Stimulated activated CD4-positive, alpha-beta T cell treated with anti-CD3 and anti-CD28 coated beads, Interleukin-1b, Interleukin-23, amount 100 ng/mL, for 4 hours (primary cell): ENCODE measurements at places on chromosomes 11 and 22.

- no peak for DNase-seq
Observed at GRCh38 chr11:121129362-121130340, 28.6 kb downstream of the TECTA start.

DNA sequence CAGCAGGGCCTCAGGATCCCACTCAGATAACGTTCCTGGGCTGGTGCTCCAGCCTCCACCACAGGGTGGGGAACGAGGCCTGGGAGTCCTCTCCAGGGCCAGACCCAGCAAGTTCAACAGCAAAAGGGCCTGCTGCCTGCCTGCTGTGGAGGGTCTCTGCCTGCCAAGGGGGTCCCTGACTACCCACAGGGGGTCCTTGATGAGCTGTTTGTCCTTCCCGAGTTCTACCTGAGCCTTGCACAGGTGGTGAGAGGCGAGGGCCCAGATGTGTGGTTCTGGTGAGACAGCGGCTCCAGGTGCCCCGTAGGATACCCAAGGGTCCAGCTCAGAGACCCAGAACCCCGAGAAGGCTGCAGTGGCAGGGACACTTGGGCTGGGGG, 4.4 kb downstream of the DUSP8 start:
- DNase-seq = no peak

- DNase-seq = peak; percentile 0
Observed at GRCh38 chr11:122202951-122203456, 87.0 kb upstream of the BLID start.

DNA sequence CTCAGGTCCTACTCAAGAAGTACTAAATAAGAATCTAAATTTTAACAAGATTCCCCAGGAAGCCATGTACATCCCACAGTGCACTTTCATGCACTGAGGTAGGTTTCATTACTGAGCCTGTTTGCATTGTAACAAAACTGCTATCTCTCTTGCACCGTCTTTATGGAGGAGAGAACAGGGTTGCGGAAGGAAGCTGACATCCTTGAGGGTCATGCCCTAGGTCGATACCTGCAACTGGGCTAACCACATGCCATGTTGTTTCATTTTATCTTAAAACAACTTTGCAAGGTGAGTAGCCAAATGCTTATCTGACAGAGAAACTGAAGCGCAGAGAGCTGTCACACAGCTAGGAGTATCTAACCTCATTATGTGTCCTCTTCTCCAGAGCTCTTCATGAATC, 656.3 kb upstream of the TENM4 start:
- no peak for DNase-seq

DNA sequence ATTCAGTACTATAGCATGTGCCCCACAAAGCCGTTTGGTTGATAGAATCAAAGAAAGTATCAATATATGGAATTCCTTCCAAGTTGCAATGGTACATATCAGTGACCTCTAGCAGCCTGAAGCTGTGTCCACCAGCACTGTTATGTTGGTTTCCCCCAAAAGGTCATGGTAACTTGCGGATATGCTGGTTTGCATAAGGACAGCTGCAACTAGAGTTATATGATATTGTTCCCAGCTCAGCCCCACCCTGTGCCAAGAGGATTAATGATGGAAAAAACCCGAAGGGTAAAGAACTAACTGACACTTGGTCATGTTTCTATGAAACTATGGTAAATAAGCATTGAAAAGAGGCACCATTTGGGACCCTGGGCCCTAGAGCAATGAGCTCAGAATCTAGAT, 93.5 kb downstream of the PDHX start:
- DNase-seq = no peak

DNA sequence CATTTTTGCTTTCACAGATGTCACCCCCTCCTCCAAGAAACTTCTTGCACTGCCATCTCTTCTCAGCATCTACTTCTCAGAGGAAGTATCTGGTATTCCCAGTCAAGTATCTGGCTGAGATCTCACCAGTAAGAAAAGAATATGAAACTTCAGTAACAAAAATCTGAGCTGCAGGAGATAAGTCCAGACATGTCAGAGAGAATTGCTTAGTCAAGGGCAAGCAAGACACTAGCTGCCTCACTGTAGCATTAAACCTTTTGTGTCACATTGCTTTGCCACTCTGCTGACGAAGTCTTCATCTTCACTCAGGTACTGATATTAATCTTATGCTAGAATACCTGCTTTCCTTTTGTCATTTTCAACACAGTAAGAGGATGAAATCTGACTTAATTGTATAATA, 70.6 kb upstream of the ZC3H12C start:
- no peak for DNase-seq

DNA sequence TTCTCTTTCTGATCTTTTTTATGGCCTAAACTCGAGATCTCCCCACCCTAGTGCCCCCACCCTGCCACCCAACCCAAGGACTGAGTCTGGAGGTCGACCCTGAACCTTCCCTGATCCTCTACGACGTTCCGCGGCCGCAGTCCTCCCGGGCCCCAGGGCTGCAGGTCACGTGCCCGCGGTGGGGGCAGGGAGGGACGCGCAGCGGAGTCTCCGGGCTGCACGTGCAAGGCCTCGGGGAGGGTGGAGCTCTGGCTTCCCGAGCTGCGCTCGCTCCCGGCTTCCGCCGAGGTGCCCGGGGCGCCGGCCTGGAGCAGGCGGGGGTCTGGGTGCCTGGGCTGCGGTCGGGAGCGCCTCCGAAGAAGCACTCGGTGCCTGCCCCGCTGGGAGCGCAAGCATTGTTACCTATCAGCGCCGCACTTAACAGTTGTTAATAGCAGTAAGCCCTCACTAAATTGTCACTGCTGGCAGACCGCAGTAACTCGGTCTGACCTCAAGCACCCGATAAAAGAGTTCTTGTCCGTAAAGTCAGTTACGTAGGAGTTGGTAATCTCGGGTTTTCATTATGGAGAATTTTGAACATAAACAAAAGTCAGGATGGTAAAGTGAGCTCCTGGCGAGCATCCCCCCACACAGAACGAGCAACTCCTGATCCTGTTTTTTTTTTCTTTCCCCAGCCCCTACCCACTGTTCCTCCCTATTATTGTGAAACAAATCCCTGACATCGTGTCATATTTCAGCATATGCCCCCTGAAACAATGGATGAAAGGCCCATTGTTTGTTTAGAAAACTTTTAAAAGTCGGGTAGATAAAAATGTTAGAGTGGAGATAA, 69.7 kb upstream of the EP300 start:
- DNase-seq = peak; percentile 67

DNA sequence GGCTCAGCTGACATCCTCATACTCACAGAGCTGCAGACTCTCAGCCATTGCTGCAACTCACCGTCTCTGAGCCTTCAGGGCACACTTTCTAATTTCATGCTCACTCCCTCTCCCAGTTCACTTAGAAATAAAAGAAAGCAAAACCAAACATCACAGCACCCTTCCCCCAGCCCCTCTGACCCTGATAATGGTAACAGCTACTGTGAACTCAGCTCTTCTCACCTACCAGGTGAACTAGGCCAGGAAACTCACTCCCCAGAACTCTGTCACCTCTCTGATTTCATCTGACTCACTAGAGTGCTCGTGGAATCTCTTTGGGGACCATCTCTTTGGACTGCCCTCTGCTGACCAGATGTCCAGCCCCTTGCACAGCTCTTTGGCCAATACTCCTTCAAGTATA, 14.5 kb upstream of the PARVA start:
- no peak for DNase-seq

GRCh38 chr11:99098751-99099150, 78.0 kb downstream of the CNTN5 start:
- no peak for DNase-seq

- no peak for DNase-seq
Observed at GRCh38 chr22:21094911-21095772, 49.4 kb downstream of the LRRC74B start.

GRCh38 chr11:6889835-6890234, 2.5 kb downstream of the OR2D2 start:
- no peak for DNase-seq

- DNase-seq = no peak
Observed at GRCh38 chr11:69819541-69820070, 390 bp upstream of the FGF3 start.

DNA sequence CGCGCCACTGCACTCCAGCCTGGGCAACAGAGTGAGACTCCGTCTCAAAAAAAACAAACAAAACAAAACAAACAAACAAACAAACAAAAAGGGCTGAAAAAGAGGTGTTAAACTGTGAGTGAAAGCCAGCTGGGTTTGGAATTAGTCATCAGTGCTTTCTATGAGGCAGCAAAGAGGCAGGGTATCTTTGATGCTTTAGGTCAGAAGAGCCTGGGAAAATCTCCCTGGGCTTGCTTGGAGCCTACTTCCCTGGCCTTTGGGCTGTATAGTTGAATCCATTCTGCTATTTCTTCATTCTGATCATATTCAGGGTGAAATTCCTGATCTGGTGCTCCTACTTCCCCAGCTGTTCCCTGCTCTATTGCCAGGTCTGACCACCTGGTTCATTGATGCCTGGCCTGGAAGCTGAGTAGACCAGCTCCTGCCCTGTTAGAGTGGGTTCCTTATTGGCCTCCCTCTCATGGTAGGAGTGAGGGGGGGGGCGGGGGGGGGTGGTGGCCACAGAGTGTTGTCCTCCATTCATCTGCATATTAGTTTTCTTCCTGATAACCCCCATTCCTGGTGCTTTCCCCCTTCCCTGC, 65.6 kb downstream of the INSC start:
- no peak for DNase-seq

DNA sequence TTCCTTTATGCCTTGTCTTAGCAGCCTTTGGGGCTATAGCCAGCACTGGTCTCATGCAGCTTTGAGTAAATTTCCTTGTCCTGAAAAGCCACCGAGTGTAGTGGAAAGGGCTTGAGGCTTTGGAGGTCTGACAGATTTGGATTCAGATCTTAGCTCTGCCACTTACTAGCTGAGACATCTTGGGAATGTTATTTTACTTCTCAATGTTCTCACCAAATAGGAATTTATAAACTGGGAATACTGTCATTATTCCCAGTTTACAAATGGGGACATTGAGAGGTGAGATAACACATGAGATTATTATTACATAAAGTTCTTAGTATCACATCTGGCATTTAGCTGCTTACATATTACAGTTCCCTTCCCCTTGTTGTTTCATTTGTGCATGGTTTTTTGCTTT, 95.5 kb downstream of the COMMD9 start:
- no peak for DNase-seq

DNA sequence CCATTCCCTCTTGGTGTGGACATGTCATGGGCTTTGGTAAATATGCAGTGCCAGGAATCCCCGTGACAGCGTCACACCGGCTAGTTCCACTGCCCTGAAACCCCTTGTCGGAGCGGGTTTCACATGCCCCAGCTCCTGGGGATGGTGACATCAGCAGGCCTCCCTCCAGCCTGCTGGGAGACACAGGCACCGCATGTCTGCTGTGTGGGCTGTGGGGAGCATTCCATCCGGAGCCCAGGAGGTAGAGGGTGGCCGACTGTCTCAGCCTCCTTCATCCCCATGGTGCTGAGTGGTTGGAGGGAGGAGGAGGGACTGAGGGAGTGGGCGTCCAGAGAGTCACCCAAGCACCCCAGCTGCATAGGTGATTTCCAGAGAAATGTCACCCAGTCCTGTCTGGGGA, 1161.1 kb downstream of the BRD1 start:
- no peak for DNase-seq

DNA sequence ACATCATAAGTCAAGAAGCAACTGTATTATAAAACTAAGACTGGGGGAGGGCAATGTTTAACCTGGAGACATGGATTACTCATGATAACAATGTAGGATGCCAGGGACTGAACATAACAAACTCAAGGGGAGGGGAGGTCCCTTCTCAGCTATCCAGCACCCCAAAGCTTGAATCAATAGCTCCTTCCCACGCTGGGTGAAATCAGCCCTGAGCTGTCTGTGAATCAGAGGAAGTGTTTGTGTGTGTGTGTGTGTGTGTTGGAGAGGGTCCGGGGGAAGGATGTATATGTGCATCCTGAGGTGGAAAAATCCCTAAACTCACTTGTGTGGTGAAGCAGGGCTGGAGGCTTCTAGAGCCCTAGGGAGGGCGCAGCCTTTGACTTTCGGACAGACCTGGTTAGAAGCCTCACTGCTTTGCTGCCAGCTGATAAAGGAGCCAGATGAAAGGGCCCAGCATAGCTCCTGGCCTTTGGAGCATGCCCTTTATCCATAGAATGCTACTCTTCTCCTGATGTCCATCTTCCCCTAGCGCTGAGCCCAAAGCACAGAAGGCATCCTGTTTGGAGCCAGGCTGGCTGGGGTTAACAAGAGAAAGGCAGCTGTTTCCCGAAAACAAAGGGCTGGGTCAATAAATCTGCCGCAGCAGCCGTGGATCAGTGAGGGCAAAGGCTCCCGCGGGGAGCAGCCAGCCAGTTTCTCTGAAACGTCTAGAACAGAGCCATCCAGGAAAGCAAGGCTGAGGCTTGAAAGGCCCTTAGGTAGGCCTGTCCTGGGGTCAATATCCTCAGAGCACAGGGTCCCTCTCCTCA, 35.8 kb downstream of the TNKS1BP1 start:
- no peak for DNase-seq

DNA sequence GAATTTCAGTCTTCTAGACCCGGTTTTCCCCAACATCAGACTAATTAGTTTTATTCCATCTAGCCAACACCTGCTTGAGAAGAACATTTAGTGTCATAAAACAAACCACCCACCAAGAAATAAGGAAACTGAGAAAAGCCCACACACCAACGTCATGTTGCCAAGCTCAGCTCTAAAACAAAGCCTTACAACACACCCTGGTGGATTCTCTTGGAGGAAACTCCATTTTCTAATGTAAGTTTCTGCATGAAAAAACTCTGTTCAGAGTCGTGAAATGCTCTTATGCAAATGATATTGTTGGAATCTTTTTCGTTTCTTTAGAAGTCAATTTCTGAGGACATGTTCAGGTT, 105.0 kb upstream of the RAG2 start:
- DNase-seq = no peak

- DNase-seq = no peak
Observed at GRCh38 chr11:66237867-66238266, 30.6 kb upstream of the RAB1B start.

DNA sequence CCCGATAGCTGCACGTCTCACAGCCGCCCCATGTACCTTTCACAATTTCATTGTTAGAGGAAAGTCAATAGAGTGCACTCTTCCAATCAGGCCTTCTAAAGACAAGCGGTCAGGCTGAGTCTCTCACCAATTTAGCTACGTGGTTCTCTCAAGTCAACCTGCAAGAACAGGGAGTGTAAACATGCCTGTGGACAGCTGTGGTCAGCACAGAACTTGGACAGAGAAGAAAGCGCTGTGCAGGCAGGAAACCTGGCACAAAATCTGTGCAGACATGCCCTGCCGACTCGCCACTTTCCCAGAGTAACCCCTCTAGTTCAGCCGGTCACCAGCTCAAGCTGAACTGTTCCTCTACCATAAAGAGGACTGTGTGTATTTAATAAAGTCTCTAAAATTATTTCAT, 39.5 kb downstream of the CHKA start:
- DNase-seq = no peak

GRCh38 chr11:97943493-97943892, 1077.3 kb upstream of the CNTN5 start:
- no peak for DNase-seq

- no peak for DNase-seq
Observed at GRCh38 chr11:80162387-80162786, 721.6 kb upstream of the TENM4 start.

GRCh38 chr11:69945157-69945556, 125.9 kb upstream of the FGF3 start:
- no peak for DNase-seq

- DNase-seq = no peak
Observed at GRCh38 chr11:86606836-86607481, 65.5 kb downstream of the ME3 start.
